ENCODE measurements at places on chromosomes 2 and 18. TPM values are rescaled to one million over a fixed set of nuclear protein-coding genes. Genes with fewer than 3 reads are reported as not detected.

DNA sequence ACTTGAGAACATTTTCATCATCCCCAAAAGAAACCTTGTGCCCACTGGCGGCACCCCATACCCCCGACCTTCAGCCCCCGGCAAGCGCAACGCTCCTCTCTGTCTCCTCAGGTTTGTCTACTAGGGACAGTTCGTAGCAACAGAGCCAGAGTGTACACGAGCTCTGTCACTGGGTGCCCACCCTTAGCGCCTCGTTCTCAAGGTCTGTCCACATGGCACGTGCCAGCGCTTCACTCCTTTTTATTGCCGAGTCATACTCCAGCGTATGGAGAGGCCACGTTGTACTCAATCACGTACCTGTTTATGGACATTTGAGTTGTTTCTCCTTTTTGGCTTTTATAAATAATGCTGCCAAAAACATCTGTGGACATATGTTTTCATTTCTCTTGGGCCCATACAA lies 30.3 kb upstream of the GPC1 start:
- DNase-seq: peak; percentile 59

DNA sequence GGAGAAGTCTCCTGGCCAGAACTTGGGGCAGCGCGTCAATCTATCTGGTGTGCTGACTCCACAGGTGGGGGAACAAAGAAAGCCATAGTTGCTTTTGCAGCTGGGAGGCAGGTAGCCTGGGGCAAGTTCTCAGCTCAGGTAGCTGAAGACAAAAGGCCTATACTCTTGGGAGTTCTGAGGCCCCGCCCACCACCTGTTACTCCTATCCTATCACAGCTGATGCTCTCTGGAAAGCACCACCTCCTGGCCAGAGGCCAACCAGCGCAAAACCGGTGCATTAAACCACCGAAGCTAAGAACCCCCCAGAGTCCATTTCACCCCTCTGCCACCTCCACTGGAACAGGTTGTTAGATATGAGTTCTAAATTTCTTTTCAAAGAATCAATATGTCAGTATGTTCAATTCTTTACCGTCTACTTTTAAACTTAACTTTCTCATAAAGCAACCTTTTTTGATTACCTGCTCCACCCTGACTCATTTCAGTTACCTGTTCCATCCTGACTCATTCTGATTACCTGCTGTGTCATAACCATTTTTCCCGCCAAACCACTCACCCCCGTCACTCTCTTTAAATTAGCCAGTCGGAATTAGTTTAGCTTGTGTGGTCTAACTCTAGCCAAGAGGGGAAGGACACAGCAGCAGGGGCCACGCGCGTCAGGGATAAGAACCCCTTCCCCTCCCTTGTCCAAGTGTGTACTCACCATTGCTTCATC lies 43.4 kb downstream of the UPP2 start:
- DNase-seq: no peak

The POTEJ gene
- not detected for total RNA-seq

The MAP3K19 gene
- total RNA-seq: not detected

The TMEM182 gene
- total RNA-seq: 1.6 TPM

The MEP1B gene
- total RNA-seq: 0.42 TPM

The REG3G gene
- total RNA-seq: not detected

GRCh38 chr2:100278986-100279385 lies 43.3 kb downstream of the LONRF2 start:
- no peak for DNase-seq

The ARHGAP25 gene
- total RNA-seq: 15.6 TPM

DNA sequence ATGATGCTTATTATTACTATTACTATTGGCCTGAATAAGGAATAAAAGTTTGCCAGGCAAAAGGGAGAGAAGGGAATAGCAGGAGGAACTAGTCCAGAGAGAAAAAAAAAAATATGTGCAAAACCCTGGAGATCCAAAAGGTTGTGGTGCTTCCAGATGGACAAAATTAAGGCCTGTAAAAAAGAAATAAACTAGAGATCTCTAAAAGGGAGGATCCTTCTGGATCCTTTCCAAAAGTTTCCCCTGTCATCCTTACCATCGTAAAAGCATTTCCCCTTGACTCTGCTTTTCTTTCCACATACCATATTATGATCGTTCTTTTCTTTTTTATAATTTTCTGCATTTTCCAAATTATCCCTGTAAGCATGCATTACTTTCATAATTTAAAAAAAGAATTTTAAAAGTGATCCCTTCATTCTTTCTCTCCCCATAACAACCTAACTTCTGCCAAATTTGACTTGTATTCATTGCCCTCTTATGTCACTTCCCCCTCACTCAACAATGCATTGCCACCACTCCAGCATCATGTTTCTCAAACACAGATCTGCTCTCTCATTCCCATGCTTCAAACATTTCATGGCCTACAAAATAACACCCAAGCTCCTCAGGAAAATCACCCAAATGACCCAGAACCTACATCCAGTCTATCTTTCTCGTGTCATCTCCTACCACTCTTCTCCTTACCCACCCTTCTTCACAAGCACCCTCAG lies 40.3 kb downstream of the RBMS1 start:
- DNase-seq: no peak

DNA sequence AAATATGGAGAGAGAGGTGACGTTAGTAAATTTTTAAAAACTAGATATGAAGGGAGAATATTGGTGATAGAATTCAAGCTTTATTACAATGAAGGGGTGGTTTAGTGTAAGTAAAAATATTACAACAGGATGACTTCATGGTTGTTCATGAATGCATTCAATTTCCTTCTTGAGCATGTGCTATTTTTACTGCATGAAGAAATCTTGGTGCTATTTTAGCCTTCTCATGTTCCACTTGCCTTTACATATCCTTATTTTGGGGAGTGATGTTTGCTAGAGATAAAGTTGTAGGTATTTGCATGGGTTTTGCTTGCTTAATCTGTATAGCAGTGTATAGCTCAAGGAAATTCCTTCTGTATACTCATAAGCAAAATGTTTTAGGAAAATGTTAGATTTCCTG lies 195.0 kb upstream of the MMADHC start:
- DNase-seq: no peak

GRCh38 chr2:22981785-22982184 lies 403.2 kb upstream of the KLHL29 start:
- DNase-seq: no peak

GRCh38 chr2:151534001-151534400 lies 124.3 kb downstream of the RIF1 start:
- no peak for DNase-seq

The DLX2 gene
- not detected for total RNA-seq

DNA sequence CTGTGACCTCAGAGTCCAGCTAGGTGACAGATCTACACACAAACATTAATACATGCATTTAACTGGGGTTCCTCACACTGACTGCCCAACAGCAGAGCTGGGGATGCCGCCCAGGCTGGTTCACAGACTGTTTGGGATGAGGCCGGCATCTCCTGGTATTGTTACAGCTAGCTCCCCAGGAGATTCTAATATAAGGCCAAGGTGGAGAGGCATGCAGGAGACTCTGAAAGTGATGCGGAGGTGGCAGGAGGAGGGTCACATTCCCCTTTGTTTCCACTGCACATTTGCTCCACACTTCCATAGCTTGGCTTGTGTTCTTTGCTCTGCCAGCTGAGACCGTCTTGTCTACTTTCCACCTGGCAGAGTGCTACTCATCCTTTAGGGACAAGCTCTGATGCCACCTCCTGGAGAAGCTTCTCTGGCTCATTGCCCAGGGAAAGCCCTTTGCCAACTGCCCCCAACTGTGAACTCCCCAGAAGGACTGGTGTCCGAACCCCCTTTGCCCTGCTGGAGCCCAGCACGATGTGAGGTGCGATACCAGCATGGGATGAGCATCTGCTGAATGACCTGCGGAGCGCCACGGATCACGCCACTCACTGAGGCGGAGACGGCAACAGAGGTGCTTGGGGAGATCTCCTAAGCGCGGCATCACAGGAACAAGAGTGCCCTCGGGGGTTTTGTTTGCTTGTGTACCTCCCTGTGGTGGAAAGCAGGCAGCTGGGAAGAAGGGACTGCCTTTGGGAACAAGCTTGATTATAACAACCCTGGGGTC lies 88.8 kb downstream of the UXS1 start:
- no peak for DNase-seq

- no peak for DNase-seq
Observed at GRCh38 chr2:179410552-179411356, 146.1 kb upstream of the SESTD1 start.

The PRKRA gene
- 42.6 TPM for total RNA-seq

DNA sequence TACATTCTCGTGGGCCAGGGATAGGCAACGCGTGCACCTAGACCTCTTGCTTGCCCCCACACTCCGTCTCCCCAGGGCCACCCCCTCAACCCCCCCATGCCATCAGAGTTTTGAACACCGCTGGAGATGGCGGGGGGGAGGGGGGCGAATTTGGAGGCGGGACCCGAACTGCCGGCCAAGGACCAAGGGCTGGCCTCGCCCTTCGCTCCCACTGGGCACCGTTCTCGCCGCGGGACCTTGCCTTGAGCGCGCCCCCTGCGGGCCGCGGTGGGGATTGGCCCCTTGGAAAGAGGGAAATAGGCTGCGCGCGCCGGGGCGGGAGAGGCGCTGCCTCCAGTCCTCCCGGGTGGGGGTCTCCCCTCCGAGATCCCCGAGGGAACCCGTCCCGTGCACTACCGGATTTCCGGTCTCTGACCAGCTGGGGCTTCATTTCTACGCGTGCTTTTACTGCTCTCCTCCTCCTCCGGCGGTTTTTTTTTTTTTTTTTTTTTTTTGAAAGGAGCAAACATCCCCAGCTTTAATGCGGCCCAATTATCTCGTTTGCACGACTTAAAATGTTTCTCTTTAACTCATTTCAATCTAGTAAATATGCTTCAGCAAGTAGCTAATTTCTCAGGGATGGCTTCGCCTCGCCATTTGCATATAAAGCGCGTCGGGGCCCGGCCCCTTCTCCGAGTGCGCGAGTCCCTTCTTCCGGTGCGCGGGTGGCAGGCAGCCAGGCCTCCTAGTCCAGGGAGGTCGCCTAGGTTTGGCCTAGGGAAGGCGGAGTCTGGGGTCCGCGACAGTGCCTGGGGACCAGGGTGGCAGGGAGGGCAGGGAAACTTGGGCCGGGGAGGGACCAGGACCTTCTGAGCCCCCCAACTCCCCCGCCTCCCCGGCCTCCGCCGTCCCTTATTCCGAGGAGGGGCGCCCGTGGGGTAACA lies 10.0 kb upstream of the GBX2 start:
- peak; percentile 90 for DNase-seq

DNA sequence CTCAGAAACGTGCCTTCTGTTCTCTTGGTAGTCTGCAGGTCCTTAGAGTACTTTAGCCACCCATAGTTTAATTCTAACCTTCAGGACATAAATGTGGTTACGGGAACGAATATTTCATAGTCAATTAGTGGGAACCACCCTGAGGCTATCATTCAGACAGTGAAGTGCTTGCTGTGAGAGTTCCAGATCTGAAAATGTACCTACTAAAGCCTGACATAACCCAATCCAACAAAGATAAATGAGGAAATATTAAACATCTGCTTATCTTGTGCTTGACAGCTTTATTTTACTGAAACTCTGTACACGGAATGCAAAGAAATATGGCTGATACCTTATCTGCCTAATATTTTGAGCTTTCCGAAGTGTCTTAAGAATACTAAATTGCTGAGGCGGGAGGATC lies 43.0 kb downstream of the RAB27B start:
- DNase-seq: no peak

DNA sequence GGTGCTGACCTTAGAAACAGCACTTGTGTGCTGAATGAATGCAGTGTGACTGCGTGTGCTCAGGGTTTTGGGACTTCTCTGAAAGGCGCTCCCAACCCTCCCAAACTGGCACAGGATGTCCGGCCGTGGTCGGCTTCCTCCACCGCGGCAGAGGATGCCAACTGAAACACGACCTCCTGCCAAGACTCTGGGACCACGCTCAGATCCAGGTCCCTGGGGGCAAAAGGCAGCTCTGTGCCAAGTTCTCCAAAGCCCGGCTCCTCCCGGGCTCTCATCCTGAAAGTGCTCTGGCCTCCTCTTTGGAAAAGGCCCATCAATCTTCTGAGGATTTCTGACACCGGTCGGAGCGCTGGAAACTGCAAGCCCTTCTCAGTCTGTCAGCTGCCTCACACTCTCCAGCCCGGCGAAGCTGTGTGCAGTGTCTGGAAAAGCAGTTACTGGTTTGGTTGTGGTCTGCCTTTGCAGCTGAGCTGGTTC lies 32.3 kb upstream of the ZBTB7C start:
- no peak for DNase-seq

- peak; percentile 68 for DNase-seq
Observed at GRCh38 chr2:241904011-241904718, 34.6 kb downstream of the RTP5 start.

GRCh38 chr18:65943268-65943667 lies 192.5 kb downstream of the CDH7 start:
- no peak for DNase-seq

GRCh38 chr2:100941646-100942240 lies 60.3 kb upstream of the RPL31 start:
- no peak for DNase-seq

DNA sequence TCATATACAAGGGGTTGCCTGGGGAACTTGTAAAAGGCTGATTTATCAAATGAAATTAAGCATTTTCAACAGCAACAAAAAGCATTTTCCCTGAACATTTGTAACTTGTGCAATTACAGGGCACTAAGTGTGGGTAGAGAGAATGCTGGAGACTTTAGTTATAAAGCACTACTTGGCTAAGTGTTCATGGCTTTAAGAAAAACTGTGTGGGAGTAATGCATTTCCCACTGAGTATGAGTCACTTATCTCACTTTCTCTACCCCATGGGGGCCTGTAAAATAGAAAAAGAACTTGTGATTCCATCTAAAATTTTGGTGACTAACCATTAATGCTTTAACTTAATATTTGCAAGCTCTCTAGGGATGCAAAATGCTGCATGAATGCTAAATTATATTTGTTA lies 193.4 kb downstream of the CCDC102B start:
- DNase-seq: no peak

The SNRNP27 gene
- 54.2 TPM for total RNA-seq

GRCh38 chr2:131425231-131425941 lies 50.5 kb upstream of the TUBA3D start:
- no peak for DNase-seq

DNA sequence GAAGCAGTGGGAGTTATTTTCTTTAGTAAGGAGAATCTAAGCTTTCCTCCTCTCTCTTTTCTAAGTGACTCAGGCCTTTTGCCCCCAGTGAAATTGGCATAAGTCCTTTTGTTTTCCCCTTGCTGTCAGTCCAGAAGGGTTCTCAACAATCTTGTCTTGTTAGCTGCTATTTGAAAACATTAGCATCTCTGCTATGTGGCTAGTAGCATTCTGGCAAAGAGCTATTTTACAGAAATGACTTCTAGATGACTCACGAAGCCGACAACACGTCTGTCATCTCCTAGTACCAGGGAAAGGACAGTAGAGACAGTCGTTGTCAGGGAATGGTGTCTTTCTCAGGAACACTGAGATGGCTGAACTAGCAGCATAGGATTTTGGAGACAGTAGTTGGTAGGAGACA lies 14.7 kb downstream of the SMARCAL1 start:
- DNase-seq: no peak

- DNase-seq: no peak
Observed at GRCh38 chr18:54043484-54044251, 180.8 kb downstream of the MBD2 start.

- no peak for DNase-seq
Observed at GRCh38 chr2:187397886-187398285, 50.2 kb downstream of the CALCRL start.

DNA sequence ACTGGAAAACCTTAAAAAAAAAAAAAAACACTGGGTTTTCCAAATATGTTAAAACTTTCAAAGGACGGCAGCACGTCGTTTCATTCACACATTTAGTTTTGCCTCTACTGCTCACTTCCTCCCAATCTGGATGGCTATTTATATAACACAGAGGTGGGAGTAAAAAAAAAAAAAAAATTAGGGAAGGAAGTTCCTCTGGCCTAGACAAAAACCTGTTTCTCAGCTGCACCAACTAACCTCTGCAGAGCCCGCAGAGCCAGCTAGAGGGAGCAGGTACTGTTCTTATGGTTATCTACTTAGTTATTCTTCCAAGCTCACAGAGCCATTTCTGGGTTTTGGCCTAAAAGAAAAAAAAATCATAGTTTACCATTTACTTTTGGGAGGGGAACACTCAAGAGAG lies 28.1 kb downstream of the SLC1A4 start:
- DNase-seq: no peak
